Stimulated activated CD4-positive, alpha-beta T cell treated with anti-CD3 and anti-CD28 coated beads, Interleukin-12 subunit alpha, Interleukin-12 subunit beta, amount 100 ng/mL, for 4 hours (primary cell): ENCODE measurements at places on chromosomes 2 and 18.

- no peak for DNase-seq
Measured at GRCh38 chr2:207643892-207644291, 18.7 kb upstream of the METTL21A start.

- DNase-seq = no peak
Measured at GRCh38 chr2:24273598-24273997, 86.7 kb downstream of the ITSN2 start.

GRCh38 chr2:27164960-27165763 lies 16.4 kb downstream of the TCF23 start:
- no peak for DNase-seq

GRCh38 chr2:65417509-65418085 lies 14.8 kb downstream of the SPRED2 start:
- DNase-seq = no peak

DNA sequence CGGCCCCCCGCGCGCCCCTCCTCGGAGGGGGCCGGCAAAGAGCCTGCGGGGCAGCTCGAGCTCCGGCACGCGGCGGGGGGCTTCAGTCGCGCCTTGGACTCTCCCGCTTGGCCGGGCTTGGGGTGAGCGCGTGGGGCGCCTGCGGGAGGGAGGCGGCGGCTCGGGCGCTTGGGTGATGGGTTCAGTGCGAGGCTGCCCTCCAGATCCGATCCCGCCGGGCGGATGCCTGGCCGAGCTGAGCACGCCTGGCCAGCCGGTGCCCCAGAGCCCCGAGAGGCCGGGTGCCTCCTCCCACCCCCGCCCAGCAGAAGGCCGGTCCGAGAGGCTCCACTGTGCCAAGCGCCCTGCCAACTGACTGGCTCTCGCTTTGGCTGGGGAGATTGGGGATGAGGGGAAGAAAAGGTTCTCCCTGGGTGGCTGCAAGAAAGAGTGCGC lies 273 bp upstream of the NXPH2 start:
- DNase-seq = no peak

GRCh38 chr2:22499082-22499839 lies 885.7 kb upstream of the KLHL29 start:
- no peak for DNase-seq

- no peak for DNase-seq
Measured at GRCh38 chr2:148546270-148546669, 98.3 kb upstream of the EPC2 start.

DNA sequence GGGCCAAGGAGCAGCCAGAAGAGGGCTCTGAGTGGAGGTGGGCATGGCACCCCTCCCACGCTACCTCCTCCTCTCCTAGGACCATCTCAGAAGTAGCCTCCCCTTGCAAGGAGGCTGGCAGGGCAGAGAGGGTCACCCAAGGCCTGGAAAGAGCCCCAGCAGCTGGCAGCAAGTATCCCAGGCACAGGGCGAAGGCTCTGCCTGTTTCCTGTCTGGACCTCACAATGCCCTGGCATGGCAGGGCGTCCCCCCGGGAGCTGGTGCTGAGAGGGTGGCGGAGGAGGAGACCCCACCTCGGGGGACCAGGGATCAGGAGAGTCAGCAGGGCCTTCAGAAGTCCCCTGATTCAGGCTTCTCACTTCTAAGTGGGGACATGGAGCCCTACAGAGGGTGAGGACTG lies 66.2 kb upstream of the TAF1B start:
- no peak for DNase-seq

GRCh38 chr18:22282311-22283115 lies 113.1 kb downstream of the GATA6 start:
- DNase-seq = no peak

DNA sequence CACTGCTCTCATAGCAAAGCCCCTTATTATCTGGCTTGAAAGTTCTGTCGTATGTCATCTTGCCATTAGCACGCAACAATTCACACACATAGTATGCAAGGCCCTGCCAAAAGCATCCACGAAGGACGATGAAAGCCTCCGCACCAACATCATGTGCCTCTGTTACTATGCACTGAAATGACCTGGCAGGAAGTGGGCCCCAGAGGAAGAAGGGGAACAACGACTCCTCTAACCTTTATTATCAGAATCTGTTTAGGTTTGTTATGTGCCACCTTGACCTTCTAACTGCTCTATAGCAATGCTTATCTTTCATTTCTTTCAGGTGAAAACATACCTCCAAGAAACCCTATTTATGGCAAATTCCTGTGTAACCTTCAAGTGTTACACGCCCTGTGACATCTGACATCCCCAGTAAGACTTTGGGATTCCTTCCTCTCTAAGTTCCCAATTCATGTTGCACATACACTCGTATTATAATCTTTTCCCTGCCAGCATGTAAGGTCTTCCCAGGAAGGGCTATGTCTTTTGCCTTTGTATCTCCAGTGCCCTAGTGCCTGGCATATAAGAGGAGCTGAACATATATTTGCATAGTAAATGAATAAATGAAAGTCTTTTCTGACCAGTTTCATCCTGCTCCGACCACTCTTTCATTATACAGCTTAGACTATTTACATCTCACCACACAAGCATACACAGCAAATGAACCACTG lies 7.0 kb upstream of the NDUFV2 start:
- DNase-seq = peak; percentile 25
